ENCODE measurements at places on chromosomes 2 and 18. TPM values are rescaled to one million over a fixed set of nuclear protein-coding genes. Genes with fewer than 3 reads are reported as not detected.

PKDCC gene
- 45.0 TPM for total RNA-seq

GALNT5 gene
- 25.6 TPM for total RNA-seq

KLHL14 gene
- not detected for total RNA-seq

PDE11A gene
- 1.2 TPM for total RNA-seq

SLC11A1 gene
- 0.03 TPM for total RNA-seq

CPO gene
- not detected for total RNA-seq

ASAP2 gene
- 23.7 TPM for total RNA-seq

LBH gene
- 130 TPM for total RNA-seq

KCTD18 gene
- 14.4 TPM for total RNA-seq

C1GALT1C1L gene
- not detected for total RNA-seq

SPATA3 gene
- not detected for total RNA-seq

RAPGEF4 gene
- 1.5 TPM for total RNA-seq

CCDC150 gene
- 7.6 TPM for total RNA-seq

ZC3H6 gene
- total RNA-seq, result 11.7 TPM

CCDC68 gene
- total RNA-seq, result not detected

Measured in myocyte (in vitro differentiated cells).